Urothelium cell line (cell line): ENCODE measurements at places on chromosomes 16 and 17.

DNA sequence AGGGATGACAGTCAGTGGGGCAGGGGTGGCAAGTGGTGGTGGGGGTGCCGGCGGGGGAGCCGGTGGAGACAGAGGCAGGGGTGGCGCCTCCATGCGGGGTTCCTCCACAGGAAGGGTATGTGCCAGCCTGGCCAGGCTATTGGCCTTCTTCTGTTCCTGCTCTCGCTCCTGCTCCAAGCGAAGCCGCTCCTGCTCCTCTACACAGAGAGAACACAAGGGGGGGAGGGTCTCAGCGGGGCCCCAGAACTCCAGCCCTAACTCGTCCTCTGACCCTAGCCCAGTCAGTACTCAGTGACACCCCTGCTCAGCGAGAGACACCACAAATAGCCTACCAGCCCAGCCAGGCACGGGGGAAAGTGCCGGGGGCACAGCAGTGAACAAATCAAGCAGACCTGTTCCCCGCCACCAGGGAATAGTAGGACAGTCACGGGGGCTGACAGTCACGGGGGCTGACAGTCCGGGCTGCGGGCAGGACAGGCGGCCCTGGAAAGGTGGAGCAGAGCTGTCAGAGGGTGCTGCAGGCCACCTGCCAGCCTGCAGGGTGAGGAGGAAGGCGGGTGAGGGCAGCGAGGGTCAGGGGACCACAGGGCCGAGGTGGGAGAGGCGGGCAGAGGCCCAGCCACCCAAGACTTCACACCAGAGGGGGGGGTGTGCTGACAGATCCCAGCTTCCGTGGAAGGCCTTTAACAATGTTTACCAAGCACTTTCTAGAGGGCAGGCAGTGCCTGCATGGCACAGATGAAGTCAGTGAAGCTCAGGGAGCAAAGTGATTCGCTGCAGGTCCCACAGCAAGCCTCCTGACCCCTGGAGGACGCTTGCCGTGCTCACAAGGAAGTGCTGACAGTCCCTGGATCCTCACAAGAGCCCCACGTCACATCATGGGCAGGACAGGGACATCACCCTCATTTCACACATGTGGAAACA is 5.3 kb downstream of the MNT start:
- no peak for DNase-seq

DNA sequence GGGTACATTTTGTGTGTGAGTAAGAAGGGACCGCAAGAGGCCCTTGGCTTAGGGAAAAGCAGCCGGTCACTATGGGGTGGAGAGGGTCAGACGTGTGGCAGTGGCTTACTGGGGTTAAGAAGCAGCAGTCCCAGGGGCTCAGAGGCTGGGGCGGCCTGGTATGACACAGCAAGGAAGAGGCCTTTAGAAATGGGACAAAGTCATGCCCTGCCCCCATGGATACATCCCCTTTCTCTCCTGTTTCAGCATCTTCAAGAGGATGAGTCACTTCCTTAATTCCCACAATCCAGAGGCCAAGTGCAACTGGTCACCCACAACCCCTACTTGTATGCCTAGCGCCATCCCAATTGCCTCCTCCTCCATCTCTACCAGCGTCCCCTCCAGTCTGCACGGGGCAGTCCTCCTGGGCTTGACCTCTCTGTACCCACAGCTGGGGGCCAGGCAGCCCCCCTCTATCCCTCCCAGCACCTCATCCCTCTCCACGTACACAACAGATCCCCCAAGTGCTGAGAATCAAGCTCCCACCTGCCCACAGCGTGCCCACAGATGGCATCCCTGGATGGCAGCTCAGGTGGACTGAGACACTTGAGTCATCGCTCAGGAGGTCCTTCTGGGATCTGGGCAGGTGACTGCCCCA is 6.9 kb upstream of the EFTUD2 start:
- DNase-seq: peak; percentile 86

GRCh38 chr16:16863672-16864071 is 484.7 kb downstream of the NPIPA7 start:
- no peak for DNase-seq

DNA sequence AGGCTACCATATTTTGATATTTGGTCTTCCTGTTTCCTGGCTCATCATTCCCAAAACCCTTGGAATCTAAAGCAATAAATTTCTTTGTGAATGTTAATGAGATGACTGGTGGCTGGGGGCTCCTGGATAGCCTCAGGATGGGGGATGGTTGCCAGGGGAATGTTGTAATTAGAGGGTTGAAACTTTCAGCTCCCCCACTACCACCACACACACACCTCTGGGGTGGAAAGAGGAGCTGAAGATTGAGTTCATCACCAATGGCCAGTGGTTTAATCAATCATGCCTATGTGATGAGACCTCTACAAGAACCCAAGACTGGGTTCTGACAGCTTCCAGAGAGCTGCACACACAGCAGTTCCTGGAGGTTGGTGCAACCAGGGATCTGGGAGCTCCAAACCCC is 59.1 kb downstream of the HS3ST3A1 start:
- DNase-seq: no peak
